ENCODE measurements at places on chromosomes 1 and 21.

DNA sequence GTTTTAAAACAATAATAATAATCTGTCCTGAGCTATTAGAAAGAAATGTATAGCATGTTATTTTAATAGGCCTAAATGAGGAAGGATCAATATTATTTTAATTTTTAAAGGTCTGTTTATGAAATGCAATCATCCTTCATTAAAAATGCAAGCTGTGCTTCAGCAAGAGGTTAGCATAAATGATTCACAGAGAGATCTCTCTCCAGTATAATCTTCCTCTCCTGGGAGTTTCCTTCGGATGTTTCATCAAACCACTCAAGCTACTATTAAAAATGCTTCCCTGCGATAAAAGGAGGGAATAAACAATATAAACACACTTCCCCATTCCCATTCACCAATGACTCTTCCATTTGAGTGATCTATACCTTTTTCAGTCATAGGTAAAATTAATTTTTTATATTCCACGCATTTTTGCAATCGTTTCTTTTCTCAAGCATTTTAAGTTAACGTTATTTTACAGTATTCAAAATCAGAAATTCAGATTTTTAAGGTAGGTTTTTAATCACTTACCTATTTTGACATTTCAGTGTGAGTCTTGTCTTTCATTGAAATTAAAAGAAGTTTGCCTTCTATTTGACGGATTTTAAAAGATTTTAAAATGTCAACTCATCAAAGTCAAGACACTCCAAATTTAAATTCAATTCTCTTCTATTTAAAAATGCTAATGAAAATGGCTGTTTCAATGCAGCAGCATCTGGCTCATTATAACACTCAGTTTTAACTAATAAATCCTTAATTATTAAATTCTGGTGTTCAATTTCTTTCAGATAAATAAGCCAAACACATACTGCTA is 64.3 kb downstream of the RERE start:
- DNase-seq = no peak

GRCh38 chr1:14372526-14372925 is 226.0 kb upstream of the KAZN start:
- no peak for DNase-seq

DNA sequence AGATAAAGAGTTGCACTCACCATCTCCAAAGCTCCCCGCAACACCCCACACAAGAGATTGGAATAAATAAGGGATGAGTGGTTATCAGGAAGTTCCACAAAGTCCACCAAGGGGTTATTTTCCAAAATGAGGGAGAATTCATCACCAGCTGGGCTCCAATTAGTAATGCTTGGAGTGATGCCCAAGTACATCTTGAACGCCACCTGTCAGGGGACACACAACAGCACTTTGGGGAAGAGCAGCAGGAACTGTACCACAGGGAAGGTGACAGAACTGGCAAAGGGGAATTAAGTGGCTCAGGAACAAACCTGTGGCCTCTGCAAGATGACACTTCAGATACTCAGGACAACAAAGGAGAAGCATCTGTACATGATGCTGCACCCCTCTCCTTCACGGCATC is 11.5 kb downstream of the TRAPPC3 start:
- no peak for DNase-seq

DNA sequence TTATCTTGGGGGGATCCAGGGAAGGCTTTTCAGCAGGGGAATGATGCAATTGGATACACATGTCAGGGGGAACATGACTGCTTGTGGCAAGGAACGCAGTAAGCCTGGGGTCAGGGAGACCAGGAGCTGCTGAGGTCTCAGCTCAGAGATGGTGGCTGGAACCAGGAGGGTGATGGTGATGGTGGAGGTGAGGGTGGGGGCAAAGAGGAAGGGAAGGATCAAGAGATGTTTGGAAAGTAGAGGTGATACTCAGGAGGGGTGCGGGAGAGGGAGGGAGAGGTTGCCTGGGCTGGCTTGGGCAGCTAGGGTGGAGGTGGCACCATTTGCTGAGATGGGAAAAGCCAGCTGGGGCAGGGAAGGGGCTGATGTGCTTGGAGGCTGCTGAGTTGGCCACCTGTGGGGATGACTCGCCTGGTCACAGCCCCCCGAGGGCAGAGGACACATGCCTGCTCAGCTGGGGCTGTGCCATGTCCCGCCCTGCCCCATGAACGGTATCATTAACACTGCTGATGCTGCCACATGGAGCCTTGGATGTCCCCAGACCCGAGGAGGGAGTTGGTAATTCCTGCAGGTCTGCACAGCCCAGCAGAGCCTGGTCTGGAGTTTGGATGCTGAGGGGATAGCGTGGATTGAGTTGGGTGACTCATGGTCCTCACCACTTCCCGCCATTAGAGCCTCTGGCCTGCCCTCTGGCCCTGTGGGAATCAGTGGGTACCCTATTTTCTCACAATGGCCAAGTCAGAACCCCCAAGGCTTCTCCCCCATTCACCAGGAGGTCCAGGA is 6.3 kb upstream of the PADI1 start:
- DNase-seq = peak; percentile 9

DNA sequence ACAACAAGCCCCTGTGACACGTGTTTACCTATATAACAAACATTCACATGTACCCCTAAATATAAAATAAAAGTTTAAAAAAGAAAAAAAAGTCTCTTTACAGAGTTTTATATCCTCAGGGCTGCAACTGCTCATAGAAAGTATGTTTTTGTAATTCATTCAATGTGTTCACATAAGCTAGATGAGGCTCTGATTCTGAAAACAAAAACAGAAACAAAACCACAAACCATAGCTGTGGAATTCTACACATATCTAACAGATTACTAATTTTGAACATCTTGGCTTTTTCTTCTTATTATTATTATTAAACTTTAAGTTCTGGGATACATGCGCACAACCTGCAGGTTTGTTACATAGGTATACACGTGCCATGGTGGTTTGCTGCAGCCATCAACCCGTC is 579.6 kb upstream of the ZRANB2 start:
- no peak for DNase-seq

DNA sequence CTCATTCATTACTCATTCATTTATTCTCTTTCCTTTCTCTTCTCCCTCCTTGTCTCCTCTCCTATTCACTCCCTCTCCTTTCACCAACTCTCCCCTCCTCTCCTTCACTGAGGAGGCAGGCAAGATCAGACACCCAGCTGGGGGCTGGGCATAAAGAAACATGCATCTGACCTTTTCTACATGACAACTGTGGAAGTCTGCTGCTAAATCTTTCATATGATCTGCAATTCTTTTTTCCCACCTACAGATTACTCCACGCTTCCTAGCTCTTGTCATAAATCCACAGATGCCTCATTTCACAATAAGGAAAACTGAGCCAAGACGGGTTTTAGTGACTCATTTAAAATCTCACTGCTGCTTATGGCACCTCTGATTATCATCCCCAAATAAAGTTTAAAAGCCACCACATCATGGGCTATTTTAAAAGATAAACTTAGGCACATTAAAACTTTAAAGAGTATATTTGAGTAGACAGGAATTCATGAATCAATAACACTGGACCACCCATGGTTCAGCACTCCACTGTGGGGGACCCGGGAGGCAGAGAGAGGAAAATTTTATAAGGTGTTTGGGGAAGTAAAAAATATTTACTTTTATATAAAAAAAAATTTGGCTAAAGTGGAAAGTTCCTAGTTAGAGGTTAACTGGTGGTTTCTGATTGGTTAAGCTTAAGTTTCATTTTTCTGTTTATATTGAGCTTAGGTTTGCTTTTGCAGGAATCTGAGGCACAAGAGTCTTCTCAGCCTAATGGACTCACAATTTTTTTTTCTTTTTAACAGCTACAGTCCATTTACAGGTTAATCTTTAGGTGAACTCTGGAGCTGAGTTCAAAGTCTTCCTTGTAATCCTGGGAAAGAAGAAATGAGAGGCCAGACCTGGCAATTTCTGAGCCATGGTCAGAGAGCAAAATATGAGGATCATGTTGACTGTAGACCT is 55.8 kb upstream of the DNAH14 start:
- no peak for DNase-seq

GRCh38 chr1:205930799-205931281 is 12.4 kb downstream of the SLC26A9 start:
- no peak for DNase-seq

GRCh38 chr1:58402444-58402843 is 144.1 kb downstream of the OMA1 start:
- no peak for DNase-seq

DNA sequence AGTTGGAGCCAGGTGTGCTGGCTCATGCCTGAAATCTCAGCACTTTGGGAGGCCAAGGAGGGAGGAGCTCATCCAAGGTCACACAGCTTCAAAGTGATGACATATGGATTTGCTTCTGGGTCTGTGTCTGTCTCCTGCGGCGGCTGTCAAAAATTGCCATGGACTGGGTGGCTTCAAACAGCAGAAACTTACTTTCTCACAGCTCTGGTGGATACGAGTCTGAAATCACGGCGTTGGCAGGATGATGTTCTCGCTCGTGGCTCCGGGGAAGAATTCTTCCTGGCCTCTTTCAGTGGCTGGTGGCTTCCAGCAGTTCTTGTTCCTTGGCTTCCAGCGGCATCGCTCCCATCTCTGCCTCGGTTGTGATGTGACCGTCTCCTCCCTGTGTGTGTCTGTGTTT is 314.8 kb upstream of the C1orf174 start:
- DNase-seq = no peak

DNA sequence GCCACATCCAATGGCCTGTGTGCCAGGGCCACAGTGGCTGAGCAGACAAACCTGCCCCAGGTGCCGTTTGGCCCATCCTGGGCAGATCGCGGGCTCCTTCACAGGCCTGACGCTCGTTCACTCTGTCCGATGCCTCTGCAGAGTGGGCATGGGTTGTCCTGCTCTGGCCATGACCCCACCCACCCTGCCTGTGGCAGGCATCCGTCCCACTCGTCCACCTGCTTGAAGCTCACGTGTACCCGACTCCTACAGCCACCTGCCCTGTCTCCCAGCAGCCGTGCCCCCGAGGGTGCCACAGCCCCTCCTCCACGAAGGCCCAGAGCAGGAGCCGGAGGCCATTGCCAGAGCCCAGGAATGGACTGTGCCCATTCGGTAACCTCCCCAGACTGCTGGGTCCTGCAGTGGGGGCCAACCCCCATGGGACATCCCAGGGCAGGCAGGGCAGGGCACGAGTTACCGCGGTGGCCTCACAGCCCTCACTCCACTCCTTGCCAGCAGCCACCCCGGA is 41.9 kb downstream of the TRIM11 start:
- DNase-seq = no peak

GRCh38 chr1:116680752-116681151 is 13.2 kb upstream of the IGSF3 start:
- no peak for DNase-seq

GRCh38 chr21:44519346-44520325 is 20.4 kb downstream of the KRTAP10-1 start:
- no peak for DNase-seq

DNA sequence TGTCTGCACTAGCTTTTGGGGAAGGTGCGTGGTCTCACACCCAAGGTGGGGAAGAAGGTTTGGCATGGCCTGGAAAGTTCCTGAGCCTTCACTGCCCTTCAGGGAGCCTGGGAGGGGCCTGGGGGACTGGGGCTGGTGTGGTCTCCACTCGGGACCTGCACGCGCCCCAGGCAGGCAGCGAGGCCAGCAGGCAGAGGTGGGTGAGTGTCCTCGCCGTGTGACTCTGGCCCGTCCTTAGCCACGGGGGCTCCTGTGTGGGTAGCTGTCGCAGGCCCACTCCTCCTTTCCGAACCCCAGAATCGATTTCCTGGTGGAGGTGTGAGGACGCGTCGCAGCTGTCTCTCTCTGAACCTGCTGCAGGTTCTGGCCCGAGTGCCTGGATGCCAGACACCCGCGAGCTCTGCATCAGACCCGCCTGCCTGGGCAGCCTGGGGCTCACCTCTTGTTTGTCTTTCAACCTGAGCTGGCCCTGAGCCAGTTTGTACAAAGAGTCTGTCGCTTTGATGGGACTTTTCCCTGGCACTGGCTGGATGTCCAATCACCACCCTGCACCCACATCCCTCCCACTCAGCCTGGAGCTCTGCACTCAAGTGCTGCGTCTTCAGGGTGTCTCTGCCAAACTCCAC is 36.0 kb upstream of the SLC19A1 start:
- no peak for DNase-seq

GRCh38 chr1:214124915-214125314 is 137.1 kb downstream of the PROX1 start:
- no peak for DNase-seq

GRCh38 chr1:210917560-210918169 is 216.3 kb downstream of the KCNH1 start:
- DNase-seq = no peak

GRCh38 chr21:42621819-42622177 is 31.6 kb upstream of the PDE9A start:
- DNase-seq = no peak

- no peak for DNase-seq
Measured at GRCh38 chr1:56897150-56898004, 42.8 kb downstream of the C8A start.

DNA sequence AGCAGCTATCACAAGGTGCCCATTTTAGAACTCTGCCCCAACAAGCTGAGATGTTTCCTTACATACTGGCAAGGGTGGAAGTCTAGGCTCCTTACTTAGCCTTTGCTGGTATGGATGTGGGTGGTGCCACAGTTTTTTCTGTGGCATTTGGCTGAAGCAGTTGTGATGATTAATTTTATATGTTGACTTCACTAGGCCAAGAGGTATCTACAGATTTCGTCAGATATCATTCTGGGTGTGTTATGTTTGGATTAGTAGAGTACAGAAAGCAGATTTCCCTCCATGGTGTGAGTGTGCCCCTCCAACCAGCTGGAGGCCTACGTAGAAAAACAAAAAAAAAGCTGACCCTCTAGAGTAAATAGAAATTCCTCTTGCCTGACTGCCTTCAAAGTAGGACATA is 317.0 kb downstream of the BARHL2 start:
- no peak for DNase-seq

GRCh38 chr1:68128157-68128556 is 77.7 kb upstream of the DIRAS3 start:
- DNase-seq = no peak

DNA sequence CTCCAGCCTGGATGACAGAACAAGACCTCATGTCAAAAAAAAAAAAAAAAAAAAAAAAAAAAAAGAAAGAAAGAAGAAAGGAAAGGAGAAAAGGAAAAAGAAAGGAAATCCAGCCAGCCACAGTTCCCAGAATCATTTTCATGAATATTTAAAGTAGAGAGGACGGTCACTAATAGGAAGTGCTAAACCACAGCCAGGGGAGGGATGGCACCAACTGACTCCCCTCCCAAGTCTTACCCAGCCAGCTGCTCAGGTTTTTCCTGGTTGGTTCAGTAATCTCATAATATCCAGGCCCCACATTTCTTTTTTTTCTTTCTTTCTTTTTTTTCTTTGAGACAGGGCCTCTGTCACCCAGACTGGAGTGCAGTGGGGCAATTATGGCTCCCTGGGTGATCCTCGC is 63.9 kb upstream of the AK4 start:
- DNase-seq = no peak

- no peak for DNase-seq
Measured at GRCh38 chr1:22344329-22344630, 107.4 kb upstream of the ZBTB40 start.

DNA sequence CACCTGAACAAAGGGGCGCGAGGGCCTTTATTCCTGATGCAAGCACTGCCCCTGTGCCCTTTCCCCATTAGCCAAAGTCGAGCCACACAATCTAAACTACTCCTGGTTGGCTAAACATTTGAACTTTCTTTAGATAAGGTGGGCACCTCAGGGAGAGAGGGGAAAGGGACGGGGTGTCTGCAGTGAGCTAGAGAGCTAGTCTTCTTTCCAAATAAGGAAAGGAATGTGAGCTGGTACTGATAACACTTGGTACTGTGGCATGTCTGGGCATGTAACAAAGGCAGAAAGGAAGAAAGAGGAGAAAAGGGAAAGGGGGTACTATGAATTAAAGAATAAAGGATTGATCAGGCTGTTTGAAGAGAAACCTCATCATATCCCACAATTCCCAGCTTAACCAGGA is 62.8 kb downstream of the OVGP1 start:
- no peak for DNase-seq

- DNase-seq = no peak
Measured at GRCh38 chr1:178101654-178102053, 7.8 kb downstream of the RASAL2 start.

Measured in CD4-positive, alpha-beta T cell treated with Interleukin-4 for 1 hour (primary cell).